ENCODE measurements at places on chromosomes 2 and 18.
A peak's percentile ranks its signal among the peaks of the same experiment; 100 is the strongest.

DNA sequence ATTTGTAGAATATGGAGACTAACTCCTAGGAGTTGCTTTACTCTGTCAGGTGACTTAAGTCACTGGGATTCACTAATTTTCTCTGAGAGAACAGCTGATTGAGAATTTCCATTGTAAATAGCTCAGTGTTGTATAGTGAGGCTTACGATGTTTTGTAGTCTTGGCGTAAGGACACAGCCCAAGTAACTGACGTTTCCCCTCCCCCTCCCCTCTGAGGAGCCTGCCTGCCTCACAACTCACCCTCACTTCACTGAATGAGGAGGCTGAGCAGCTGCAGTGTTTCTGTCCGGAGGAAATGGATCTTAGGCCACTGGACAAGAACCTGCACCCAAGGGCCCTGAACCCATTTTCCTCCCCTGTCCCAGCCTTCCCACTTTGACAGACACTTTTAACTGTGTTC, 264.6 kb downstream of the PHLPP1 start:
- DNase-seq = no peak

DNA sequence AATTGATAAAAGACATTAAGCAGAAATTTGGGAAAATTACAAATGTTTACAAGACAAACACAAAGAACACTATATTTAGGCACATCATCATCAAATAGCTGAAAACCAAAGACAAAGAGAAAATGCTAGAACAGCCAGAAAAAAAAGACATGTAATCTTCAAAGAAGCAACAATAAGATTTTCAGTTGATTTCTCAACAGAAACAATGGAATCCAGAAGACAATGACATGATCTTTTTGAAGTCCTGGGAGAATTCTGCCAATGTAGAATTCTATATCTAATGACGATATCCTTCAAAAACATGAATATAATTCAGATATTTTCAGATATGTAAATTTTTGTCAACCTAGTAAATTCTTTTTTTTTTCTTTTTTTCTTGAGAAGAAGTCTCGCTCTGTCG, 179.0 kb downstream of the PTPRM start:
- no peak for DNase-seq

DNA sequence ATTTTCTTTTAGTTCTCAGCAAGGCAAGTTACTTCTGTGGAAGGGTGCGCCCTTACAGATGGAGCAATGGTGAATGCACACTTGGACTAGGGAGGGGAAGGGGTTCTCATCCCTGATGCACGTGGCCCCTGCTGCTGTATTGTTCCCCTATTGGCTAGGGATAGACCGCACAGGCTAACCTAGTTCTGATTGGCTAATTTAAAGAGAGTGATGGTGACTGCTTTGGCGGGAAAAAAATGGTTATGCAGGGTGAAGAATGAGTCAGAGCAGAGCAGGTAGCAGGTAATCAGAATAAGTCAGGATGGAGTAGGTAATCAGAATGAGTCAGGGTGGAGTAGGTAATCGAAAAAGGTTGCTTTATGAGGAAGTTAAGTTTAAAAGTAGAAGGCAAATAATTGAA, 171.5 kb downstream of the MTCL1 start:
- no peak for DNase-seq

DNA sequence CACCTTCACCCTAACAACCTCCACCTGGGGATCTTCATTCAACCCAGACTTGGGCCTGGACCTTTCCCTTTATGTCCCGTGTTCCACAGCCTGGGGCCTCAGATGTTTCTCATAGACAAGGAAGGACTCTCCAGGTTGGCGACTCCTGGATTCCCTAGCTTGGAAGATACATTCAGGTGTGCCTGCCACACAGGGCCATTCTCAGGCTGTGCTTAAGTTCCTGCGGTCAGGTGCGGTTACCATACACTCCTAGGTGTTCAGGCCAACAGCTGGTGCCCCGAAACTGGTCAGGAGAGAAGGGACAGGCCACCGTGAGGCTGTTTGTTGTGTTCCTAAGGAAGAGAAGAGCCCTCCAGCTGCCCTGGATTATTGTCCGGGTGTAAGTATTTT, 15.6 kb downstream of the SLC4A3 start:
- no peak for DNase-seq

DNA sequence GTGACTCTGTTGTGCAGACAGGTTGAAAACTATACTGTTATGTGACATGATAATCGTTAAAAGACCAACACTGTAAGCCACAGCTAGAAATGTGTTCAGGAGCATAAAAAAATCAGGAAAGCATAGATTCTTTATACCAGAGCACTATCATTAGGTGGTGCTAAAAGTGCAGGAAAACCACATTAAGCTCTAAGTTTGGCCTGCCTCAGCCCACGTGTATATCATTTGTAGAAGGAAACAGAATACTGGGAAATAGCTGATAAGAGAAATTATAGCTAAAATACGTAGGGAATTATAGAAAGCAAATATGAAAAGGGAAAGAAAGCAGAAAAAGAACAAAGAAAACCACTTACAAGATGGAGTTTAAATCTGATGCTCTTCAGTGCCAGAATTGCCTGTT, 26.5 kb upstream of the C2orf74 start:
- no peak for DNase-seq

DNA sequence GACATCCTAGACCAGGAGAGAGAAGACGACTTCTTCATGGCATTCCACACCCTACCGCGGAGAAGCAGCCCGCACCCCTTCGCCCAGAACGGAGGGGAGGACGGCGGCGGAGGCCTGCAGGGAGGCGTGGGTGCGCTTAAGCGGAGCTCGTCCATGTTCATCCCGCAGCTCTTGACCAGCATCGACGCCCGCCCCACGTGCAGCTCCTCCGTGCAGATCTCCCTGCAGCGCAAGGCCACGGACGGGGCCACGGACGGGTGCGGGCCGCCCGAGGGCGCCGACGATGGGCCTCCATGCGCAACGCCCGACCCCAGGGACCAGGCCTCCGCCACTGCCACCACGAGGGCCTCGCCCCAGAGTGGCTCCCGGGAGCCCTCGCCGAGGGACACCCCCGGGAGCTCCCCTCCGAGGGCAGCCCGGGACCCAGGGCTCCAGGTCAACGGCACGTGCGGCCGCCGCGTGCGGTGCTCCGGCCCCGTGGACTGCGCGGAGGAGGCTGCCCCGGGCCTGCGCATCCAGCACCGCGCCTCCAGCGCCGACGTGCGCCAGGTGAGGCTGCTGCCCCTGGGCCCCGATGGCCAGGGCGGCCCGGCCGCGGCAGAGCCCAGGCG, 211.8 kb downstream of the NEDD4L start:
- no peak for DNase-seq

GRCh38 chr2:44934983-44935728, 6.3 kb upstream of the SIX3 start:
- no peak for DNase-seq

DNA sequence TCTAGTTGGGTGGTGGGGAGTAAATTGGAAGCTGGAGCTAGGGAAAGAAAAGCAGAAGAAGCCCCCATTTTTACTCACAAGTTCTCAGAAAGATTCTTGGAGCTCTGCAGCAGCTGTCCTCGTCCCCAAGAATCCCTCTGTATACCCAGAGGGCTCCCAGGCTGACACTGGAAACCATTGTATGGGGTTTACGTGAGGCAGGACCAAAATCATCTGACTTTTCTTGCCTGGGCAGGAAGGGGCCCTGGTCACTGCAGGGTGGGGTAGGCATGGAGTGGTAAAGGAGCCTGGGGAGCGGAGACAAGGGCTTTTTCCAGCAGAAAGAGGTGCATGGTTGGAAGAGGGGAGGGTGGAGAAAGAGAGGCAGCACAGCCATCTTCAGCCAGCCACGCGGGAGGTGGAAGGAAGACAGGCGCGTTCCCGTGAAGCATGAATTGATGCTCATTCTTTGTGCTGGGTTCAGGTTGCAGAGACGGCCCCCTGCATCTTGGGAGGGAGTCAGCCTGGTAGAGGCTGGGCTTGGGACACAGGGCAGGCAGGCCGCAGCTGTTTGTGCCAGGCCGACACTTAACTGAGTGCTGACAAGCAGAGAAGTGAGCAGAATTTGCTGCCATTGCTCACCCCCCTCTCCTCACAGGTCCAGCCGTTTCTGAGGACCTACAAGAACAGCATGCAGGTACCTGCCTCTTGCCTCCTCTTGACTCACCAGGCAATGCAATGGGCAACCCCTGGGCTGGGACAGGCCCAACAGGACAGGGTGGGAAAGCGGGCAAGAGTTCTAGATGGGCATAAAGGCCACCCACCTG, 94.8 kb downstream of the PLB1 start:
- DNase-seq = no peak

DNA sequence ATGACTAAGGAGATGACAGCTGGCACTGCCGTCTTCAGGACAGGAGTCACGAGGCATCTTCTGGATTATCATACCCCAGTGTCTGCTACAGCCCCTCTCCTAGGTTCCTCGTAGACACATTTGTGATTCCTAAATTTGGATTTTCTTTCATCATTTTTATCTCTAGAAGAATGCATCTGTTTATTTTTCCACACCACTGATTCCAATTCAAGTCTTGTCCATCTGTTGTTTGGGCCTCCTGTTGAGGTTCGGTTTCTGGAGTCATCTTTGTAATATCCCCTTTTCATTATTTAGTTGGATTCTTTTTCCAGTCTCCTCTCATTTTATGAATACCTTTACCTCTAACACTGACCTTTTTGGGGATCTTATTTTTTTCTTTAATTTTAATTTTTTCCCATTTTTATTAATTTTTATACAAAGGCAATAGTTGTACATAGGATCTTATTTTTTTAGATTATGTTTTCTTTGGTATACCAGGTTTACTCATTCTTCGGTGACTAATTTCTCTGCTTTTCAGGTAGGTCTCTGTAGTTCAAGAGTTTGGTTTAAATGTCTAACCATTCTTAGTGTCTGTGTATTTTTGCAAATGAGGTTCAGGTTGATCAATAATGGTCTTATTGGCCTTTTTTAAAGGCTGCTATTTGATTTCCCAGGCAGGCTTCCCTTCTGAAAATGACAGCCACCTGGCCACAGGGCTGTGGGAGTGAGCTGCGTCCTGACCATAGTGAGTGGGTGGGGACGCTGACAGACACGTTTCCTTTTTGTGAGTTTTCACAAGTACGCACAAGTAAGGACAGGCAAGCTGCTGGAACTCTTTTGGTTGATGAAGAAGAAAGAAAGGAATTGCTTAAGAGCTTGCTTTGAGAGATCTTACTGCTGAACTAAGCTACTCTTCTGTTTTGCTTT, 34.5 kb downstream of the FARP2 start:
- DNase-seq = no peak

GRCh38 chr2:128773641-128774319, 455.1 kb upstream of the HS6ST1 start:
- no peak for DNase-seq

DNA sequence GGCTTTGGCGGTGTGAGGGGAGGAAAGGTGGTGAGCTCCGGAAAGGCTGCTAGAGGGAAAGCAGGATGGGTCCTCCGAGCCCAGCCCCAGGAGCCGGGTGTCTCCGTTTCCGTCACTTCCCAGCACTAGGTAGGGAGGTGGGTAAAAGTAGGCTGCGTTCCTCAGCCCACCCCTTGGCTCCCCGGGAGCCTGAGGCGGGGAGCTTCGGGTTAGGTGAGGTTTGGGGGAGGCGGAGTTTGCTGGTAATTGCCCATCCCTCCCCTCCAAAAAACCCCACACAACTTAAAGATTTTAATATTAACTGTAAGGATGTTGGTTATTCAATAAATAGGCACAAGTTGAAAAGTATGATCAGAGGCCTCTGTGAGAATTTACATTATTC, 552 bp upstream of the ATF2 start:
- no peak for DNase-seq

- DNase-seq = no peak
Measured at GRCh38 chr2:181165199-181165868, 184.9 kb downstream of the UBE2E3 start.

- DNase-seq = no peak
Measured at GRCh38 chr18:62647179-62647578, 68.2 kb upstream of the PHLPP1 start.

GRCh38 chr2:177541258-177541991, 148.9 kb downstream of the AGPS start:
- no peak for DNase-seq

- no peak for DNase-seq
Measured at GRCh38 chr2:229375251-229375650, 104.2 kb upstream of the PID1 start.

- DNase-seq = no peak
Measured at GRCh38 chr2:188765522-188766470, 208.4 kb upstream of the COL3A1 start.

GRCh38 chr2:111704246-111704645, 179.7 kb downstream of the ANAPC1 start:
- no peak for DNase-seq

DNA sequence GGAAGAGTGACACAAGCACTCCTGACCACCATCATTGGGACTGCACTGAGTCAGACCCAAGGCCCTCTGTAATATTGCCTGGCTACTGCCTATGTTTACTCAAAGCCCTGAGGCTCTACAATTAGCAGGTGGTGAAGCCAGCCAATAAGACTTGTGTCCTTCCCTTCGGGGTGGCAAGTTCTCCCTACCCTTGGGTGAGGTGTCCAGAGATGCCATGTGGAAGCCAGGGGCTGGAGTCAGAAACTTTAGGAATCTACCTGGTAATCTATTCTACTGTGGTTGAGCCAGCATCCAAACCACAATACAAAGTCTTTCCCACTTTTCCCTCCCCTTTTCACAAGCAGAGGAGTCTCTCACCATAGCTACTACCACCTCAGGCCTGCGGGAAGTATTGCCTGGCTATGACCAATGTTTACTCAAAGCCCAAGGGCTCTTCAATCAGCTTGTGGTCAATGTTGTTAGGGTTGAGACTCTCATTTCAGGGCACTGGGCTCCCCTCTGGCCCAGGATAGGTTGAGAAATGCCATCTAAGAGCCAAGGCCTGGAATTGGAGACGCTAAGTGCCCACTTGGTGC, 17.6 kb downstream of the DHRS9 start:
- no peak for DNase-seq

GRCh38 chr18:75471850-75472249, 44.3 kb upstream of the SMIM21 start:
- no peak for DNase-seq

DNA sequence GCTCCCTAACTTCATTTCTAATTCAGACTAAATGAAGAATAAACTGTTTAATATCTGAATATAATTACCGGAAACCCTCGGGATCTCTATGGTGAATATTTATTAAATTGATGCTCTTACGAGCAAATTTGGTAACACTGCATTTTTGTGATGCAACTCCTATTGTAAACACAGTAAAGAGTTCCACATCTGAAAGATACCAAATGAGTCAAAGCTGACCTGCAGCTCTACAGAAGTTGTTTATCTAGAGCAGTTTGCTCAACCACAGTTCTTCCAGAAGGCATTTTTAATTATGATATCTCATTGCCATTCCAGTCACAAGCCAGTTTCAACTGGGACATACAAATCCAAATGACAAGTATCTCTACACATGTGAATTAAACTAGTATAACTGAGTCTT, 129.7 kb downstream of the PKP4 start:
- no peak for DNase-seq

- DNase-seq = no peak
Measured at GRCh38 chr18:55272510-55273243, 313.4 kb upstream of the CCDC68 start.

- DNase-seq = no peak
Measured at GRCh38 chr2:54573537-54573919, 117.4 kb downstream of the SPTBN1 start.

DNA sequence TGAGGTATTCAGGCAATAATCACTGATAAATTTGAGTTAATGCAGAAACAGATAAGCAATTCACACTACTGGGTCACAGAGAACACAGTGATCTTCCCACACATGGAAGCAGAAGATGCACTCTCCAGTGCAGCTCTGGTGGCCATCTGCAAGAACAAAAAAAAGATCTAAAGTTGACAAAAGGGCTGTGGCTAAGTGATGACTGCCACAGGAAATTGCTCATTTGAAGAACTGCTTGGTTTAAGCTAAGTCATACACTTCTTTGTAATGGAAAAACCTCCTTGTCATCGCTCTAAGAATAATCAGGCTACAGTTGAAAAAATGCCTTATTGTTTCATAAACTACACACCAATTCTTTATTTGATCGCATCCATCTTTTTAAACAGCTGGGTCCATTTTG, 115.1 kb downstream of the DTNB start:
- peak; percentile 23 for DNase-seq

Measured in stimulated activated CD4-positive, alpha-beta T cell treated with anti-CD3 and anti-CD28 coated beads, Interleukin-4, amount 100 ng/mL, for 1 hour (primary cell).